ENCODE measurements at places on chromosomes 1 and 21. TPM values are rescaled to one million over a fixed set of nuclear protein-coding genes. Genes with fewer than 3 reads are reported as not detected.

TRPM2 gene
- 5.7 TPM for total RNA-seq

CFAP107 gene
- total RNA-seq, result not detected

HTR6 gene
- not detected for total RNA-seq

OR2T11 gene
- not detected for total RNA-seq

MRPS21 gene
- total RNA-seq, result 42.3 TPM

ADAMTSL4 gene
- total RNA-seq, result 1.3 TPM

CACHD1 gene
- 8.2 TPM for total RNA-seq

ADAMTS5 gene
- total RNA-seq, result 2.3 TPM

CSF3R gene
- total RNA-seq, result not detected

CTBS gene
- total RNA-seq, result 9.0 TPM

LCE1E gene
- total RNA-seq, result not detected

MR1 gene
- 1.2 TPM for total RNA-seq

EXTL2 gene
- total RNA-seq, result 19.2 TPM

CLEC20A gene
- not detected for total RNA-seq

FALEC gene
- not detected for total RNA-seq
